Esophagus muscularis mucosa (tissue), 4 donors: ENCODE measurements at places on chromosomes 11 and 22.

DNA sequence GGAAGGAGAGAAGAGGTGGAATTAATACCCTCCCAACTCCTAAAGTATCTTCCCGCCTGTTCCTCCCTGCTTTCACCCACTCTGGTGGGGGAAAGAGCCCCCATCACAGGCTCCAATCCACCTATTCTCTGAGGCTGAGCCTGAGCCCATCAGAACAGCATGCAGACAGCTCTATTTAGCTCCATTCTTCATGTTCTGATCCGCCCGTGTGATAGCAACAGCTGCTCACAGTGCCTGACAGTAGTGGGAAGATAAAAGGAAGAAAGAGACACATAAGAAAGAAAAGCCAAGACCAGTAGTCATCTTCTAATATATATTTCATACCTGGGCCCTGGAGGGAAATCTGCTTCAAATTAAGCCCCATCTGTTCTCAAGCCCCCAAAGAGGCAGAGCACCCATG lies 80.3 kb upstream of the AKIP1 start:
- DNase-seq: no peak

GRCh38 chr11:127006311-127006710 lies 5.7 kb upstream of the KIRREL3 start:
- no peak for DNase-seq

GRCh38 chr22:38163844-38164550 lies 17.6 kb downstream of the PLA2G6 start:
- no peak for DNase-seq

DNA sequence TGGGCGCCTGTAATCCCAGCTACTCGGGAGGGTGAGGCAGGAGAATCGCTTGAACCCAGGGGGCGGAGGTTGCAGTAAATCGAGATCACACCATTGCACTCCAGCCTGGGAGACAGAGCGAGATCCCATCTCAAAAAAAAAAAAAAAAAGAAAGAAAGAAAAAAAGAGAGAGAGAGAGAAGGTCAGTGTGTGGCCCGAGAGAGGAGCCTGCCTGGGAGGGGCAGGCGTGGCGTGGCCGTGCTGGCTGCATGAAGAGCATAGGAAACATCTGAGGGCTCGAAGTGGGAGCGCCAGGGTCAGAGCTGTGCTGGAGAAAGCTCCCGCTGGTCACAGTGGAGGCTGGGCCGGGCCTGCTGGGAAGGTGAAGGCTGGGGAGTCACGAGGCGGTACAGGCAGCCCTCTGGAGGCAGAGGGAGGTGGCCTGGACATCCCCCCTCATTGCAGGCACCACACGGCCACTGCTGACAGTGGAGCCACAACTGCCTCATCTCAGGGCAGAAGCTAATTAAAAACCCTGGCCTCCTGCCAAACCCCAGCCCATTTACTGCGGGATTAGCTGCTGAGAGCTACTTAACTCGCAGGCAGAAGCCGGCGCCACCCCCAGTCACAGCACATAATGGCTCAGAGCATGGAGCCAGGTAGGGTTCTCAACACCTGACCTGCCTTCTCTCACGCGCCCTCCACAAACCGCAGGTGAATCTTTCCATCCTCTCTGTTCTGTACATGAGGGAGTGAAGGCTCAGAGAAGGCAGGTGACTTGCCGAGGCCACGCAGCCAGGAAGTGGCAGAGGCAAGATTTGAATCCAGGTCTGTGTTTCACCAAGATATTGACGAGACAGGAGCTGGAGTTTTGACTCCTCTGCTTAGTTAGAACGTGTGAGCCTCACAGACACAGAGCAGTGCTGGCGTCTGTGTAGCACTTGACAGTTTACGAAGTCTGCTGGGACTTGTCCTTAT lies 32.6 kb downstream of the NFAM1 start:
- no peak for DNase-seq

GRCh38 chr11:87851234-87851633 lies 324.0 kb downstream of the RAB38 start:
- DNase-seq: no peak

DNA sequence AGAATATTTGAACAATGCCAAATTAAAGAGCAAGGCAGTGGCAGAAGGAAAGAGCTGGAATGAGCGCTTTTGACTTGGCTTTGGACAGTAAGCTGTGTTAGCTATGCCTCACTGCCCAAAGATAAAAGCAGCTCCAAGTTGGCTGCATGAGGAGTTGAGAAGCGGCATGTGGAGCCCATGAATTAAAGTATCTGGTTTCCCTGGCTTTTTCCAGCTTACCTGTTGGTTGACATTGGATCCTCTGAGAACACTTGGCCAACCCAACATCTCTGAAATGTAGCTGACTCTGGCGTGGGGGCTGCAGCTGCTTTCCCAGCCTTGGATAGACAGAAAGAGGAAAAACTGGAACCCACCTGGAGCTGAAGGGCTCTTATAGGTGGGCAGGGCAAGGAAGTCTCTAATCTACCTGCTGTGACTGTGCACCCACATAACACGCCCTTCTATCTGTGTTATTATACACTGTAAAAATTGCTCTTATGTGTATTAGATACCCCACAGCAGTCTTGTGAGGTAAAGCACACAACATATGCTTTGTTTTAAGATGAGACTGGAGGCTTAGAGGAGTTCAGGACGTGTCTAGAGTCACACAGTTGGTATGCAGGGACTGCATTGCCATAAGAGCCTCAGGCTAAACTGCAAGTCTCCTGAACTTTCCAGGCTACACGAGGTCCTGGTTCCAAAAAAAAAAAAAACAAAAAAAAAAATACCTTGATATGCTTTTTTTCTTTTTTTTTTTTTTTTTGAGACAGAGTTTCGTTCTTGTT lies 5.8 kb downstream of the UBASH3B start:
- no peak for DNase-seq

- DNase-seq: no peak
These were observed 13.1 kb downstream of the ZBED5 start for GRCh38 chr11:10844796-10845195.

GRCh38 chr11:31887180-31887579 lies 76.1 kb upstream of the PAX6 start:
- no peak for DNase-seq
